ENCODE measurements at places on chromosomes 7 and 10. TPM values are rescaled to one million over a fixed set of nuclear protein-coding genes. Genes with fewer than 3 reads are reported as not detected.

RAMP3 gene
- 45.5 TPM for total RNA-seq

ADIRF gene
- total RNA-seq, result 188 TPM

FAM180A gene
- total RNA-seq, result 38.1 TPM

IL2RA gene
- 6.4 TPM for total RNA-seq

ABCC2 gene
- 3.3 TPM for total RNA-seq

CYP3A4 gene
- not detected for total RNA-seq

JAKMIP3 gene
- 0.60 TPM for total RNA-seq

NOC3L gene
- total RNA-seq, result 15.5 TPM

HYAL4 gene
- total RNA-seq, result not detected

Measured in posterior vena cava (tissue), 2 donors.